ENCODE measurements at places on chromosomes 2 and 18.

GRCh38 chr2:120522151-120522751 lies 176.3 kb downstream of the INHBB start:
- no peak for DNase-seq

DNA sequence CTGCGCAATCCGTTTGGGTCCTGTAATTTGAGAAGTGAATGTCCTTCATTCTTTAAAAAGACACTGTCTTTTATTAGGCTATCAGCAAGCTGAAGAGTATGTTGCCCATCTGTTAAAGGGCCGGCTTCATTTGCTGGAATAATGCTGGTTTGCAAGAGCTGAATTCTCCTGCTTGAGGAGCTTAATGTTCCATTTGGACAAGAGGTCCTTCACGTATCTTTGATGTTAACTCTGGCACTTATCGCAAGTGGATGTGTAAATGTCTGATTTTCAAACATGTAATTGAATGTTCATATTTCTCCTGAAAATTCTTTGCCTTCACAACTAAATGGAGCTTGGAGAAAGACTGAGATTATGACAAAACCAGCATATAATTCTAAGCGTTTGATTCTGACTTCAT lies 280.8 kb upstream of the NRP2 start:
- DNase-seq, result no peak

DNA sequence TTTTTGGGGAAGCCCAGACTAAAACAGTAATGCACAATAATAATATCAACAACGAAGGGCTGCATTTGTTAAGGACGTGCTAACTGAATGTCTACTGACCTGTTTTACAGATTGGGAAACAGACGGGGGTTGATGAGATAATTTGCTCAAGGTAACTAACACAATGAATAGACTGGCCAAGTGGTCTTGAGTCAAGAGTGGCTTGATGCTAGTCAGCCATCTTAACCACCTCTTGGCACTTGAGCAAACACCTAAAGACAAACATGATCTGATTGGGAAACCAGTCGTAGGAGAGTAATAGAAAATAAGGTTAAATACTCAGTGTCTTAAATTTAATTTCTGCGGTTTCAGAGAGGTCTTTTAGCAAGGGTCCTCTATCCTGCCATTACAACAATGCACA lies 14.2 kb downstream of the RHBDD1 start:
- no peak for DNase-seq

- DNase-seq, result no peak
These were observed 33.0 kb downstream of the RAB1A start for GRCh38 chr2:65096948-65097347.

GRCh38 chr2:119249855-119250717 lies 26.5 kb downstream of the STEAP3 start:
- no peak for DNase-seq

GRCh38 chr2:207571370-207571769 lies 41.6 kb downstream of the CREB1 start:
- DNase-seq, result no peak

DNA sequence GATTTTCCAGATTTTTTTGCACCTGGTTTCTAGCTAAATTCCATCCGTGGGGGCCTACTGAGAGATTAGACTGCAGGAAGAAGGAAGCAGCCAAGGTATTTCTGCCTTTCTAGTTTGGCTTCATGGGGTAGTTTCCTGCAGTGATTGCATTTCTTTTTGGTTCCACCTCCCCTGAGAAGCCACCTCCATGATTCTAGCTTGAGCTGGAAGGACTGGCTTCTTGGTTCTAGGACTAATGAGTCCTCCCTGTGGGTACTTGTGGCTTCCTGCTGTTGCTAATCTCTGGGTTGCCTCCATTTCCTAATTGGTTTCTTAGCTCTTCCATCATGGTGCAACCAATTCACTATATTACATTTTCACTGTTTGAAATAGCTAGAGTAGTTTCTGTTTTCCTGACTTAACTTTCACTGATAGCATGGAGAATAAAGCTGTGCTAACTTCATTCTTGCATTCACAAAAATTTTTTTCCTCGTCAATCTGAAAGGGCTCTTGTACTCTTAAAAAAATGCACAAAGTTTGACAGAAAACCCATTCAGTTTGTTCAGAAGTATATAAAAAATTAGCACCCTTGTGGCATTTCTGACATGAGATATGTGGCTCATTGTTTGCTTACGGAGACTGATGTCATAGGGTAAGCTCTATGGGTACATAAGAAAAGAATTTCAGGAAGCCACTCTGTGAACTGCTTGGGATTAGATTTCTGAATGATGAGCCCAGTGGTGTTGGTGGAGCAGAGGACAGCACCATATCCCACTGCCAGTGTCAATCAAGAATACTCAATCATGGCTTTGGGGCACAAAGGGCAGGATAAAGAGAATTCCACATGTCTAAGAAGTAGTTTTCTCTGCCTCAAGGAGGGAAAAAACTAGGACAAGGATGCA lies 242.8 kb upstream of the RBMS1 start:
- DNase-seq, result no peak
